Glutamatergic neuron (in vitro differentiated cells): ENCODE measurements at places on chromosomes 5 and 9.
A peak's percentile ranks its signal among the peaks of the same experiment; 100 is the strongest.

DNA sequence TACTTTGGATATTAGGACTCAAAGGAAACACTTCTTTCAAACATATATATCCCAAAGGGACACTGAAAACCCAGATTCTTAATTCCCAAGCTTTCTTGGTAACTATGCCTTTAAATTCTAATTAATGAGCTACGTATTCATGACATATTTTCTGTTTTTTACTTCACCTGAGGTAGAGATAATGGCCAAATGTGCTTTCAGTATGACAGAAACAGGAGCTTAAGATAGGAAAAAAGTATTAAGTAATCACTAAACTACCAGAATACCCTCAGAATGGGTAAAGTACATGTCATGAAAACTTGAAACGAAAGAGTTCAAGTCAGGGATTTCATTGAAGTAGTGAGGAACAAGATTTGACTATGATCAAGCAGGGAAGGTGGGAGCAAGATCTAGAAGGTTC lies 478.5 kb downstream of the AGTPBP1 start:
- H3K4me3 ChIP-seq, result no peak overlapping the region
- H3K27ac ChIP-seq, result no peak overlapping the region

GRCh38 chr5:343461-344401 lies 22.2 kb downstream of the AHRR start:
- no peak overlapping the region for H3K27ac ChIP-seq
- peaks cover 7% of the 10 kb centered on the region for H3K27me3 ChIP-seq
- H3K4me1 ChIP-seq, result peaks cover 4% of the 10 kb centered on the region
- peak; percentile 72 for DNase-seq
- peak overlapping the region; percentile 80 for H3K4me3 ChIP-seq

DNA sequence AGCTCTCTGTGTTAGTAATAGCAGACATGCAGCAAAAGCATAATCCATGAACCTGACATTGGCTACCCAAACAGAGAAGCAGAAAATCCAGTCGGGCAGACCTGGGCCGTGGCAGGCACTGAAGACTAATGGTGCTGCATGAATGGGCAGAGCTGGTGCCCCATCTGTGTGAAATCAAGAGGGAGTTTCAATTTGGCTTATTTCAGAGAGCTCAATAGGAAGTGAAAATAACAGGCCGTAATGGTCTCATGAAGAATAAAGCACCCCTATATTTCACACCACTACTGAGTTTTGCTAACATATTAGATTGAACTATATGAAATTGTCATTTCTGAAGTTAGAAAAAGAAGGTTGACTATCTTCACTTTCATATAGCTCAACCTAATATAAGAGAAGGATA lies 149.7 kb downstream of the ENC1 start:
- H3K4me1 ChIP-seq, result peaks cover 9% of the 10 kb centered on the region
- DNase-seq, result no peak
- no peak overlapping the region for H3K4me3 ChIP-seq
- peaks cover 9% of the 10 kb centered on the region for H3K36me3 ChIP-seq

GRCh38 chr9:89730715-89731114 lies 125.9 kb downstream of the GADD45G start:
- no peaks in the 10 kb centered on the region for H3K36me3 ChIP-seq
- H3K27me3 ChIP-seq, result peaks cover 2% of the 10 kb centered on the region
- H3K27ac ChIP-seq, result no peak overlapping the region

DNA sequence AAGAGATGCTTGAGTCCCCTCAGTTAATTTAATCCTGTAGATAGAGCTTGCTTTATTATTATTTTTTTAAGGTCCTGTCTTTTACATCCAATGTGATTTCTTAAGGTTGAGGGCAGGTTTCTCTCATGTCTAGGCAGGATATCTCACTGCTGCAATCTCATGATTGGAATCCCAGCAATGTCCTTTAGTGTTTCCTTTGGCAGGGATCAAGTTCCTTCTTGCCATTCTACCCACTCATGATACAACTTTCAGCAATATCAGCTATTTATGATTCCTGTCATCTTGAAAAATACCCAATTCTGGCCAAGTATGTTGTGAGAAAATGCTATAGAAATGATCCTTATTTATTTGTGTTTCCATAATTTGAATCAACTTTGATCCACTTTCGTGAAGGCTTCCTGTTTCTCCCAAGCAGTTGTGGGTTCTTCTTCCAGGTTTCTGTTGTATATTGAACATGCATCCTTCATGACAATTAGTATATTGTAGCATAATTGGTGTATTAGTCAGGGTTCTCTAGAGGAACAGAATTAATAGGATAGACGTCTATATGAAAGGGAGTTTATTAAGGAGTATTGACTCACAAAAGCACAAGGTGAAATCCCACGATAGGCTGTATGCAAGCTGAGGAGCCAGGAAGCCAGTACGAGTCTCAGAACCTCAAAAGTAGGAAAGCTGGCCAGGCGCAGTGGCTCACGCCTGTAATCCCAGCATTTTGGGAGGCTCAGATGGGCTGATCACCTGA lies 18.4 kb upstream of the VPS13A start:
- no peaks in the 10 kb centered on the region for H3K4me1 ChIP-seq
- H3K36me3 ChIP-seq, result no peaks in the 10 kb centered on the region
- H3K27me3 ChIP-seq, result no peaks in the 10 kb centered on the region
- H3K4me3 ChIP-seq, result no peak overlapping the region

DNA sequence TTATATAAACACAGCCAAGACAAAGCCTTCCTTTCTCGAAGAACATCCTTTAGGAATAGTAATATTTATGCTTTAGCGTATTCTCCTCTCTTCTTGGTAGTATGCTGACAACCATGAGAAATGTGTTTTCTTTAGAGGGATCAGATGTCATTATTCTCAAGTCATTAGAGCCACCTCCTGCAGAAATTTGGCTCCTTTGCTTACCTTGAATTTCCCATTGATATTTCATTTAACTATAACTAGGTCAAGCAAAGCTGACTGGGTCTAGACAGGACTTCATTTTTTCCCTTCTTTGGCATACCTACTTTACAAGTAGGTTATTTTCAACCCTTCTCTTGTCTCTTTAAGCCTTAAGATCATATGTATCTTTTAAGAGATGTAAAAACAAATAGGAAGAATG lies 50.3 kb downstream of the SPATA31D1 start:
- no peaks in the 10 kb centered on the region for H3K36me3 ChIP-seq
- H3K4me3 ChIP-seq, result no peak overlapping the region
- no peak for DNase-seq
- H3K27me3 ChIP-seq, result no peaks in the 10 kb centered on the region

DNA sequence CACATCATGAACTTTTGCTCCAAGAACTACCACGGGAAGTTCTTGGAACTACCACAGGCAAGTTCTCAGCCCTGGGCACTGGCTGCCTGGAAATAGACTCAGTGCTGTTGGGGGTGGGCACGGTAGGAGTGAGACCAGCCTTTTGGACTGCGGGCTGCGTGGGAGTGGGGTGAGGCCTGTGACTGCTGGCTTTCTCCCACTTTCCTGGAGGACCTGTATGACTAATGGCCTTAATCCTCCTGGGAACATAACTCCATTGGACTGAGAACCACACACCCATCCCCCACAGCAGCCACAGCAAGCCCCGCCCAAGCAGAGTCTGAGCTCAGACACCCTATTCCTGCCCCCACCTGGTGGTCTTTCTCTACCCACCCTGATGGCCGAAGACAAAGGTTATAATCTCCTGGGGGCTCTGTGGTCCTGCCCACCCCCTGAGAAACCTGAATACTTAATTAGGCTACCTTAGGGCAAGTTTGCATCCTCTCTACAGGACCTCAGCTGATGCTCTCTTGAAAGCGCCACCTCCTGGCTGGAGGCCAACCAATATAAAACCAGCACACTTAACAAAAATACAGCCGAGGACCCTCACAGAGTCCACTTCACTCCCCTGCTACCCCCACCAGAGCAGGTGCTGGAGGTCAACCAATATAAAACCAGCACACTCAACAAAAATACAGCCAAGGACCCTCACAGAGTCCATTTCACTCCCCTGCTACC lies 112.6 kb downstream of the CACNA1B start:
- H3K36me3 ChIP-seq, result peaks cover 78% of the 10 kb centered on the region
- DNase-seq, result no peak
- H3K27me3 ChIP-seq, result peaks cover 16% of the 10 kb centered on the region
- H3K4me3 ChIP-seq, result peak overlapping the region; percentile 5
- H3K4me1 ChIP-seq, result no peaks in the 10 kb centered on the region

GRCh38 chr5:125756456-125756855 lies 666.8 kb upstream of the GRAMD2B start:
- H3K27me3 ChIP-seq, result no peaks in the 10 kb centered on the region
- no peak overlapping the region for H3K27ac ChIP-seq
- H3K4me3 ChIP-seq, result no peak overlapping the region
- H3K4me1 ChIP-seq, result no peaks in the 10 kb centered on the region
- no peak for DNase-seq

DNA sequence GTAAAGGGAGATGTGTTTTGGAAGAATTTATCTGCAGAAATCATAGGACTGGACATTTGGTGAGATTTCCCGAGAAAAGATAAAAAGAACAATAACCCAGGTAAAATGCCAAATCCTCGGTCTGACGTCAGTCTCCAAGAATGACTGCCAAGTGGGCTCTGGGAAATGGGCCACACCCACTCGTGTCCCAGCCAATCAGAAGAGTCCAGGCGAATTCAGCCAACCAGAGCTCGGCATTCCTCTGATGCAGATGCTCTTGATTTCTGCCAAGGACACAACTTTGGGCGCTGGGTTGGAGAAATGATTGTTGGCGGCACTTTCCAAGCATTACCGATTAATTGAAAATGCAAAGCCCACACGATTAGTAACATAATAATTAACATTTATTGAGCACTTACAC lies 73.3 kb downstream of the FGF18 start:
- peak overlapping the region; percentile 68 for H3K27ac ChIP-seq
- peaks cover 10% of the 10 kb centered on the region for H3K27me3 ChIP-seq
- H3K4me3 ChIP-seq, result no peak overlapping the region
- no peaks in the 10 kb centered on the region for H3K36me3 ChIP-seq

- no peak overlapping the region for H3K4me3 ChIP-seq
- H3K4me1 ChIP-seq, result no peaks in the 10 kb centered on the region
- H3K36me3 ChIP-seq, result peaks cover 7% of the 10 kb centered on the region
- H3K27me3 ChIP-seq, result no peaks in the 10 kb centered on the region
- H3K27ac ChIP-seq, result no peak overlapping the region
- DNase-seq, result no peak
Observed at GRCh38 chr9:106312906-106313305, 550.1 kb upstream of the ZNF462 start.

- no peak for DNase-seq
- peaks cover 3% of the 10 kb centered on the region for H3K4me1 ChIP-seq
- no peak overlapping the region for H3K4me3 ChIP-seq
- H3K27ac ChIP-seq, result no peak overlapping the region
- H3K36me3 ChIP-seq, result no peaks in the 10 kb centered on the region
Observed at GRCh38 chr9:123232332-123232731, 36.1 kb downstream of the STRBP start.

DNA sequence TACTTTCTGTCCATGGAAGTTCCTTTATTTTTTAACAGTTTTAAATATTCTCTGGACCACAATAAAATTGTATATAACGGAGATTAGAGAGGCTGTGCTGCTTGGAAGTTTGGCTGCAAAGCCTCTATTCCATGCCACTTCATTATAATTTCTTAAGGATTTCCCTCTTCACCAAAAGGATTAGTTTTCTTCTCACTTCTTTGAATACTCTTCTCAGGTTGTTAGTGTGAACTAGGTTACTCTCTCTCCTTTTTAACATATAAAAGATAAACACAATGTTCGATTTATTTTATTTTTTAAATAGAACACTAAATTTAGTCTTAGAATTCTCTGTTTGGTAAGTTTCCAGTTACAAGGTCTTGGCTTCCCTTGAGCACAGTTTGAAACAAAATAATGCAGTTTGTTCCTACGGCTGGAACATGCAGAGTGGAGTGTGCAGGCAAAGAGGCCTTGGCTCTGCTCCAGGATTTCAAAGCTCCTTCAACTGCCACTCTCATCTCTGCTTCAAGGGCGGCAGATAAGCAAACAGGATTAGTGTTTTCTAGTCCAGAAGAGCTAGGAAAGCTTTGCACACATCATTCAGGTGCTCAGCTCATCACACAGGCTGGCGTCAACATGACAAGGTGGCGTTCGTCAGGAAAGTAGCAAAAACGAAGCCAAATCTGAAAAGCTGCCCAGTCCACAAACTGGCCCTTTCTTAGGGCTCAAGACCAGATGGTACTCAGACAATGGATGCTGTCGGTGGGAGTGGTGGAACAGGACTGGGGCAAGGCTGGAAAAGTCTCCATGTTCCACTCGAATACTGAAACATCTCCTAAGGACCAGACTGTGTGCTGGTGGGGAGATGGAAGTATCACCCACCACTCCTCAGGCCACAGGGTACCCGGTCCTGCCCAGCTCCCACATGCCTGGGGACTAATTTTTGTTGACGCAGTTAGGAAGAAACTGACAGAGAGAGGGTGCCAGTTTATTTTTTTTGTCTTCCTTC lies 286.6 kb downstream of the CRB2 start:
- peaks cover 4% of the 10 kb centered on the region for H3K36me3 ChIP-seq
- no peak overlapping the region for H3K4me3 ChIP-seq
- H3K27me3 ChIP-seq, result peaks cover 2% of the 10 kb centered on the region
- peaks cover 13% of the 10 kb centered on the region for H3K4me1 ChIP-seq
- no peak for DNase-seq
- no peak overlapping the region for H3K27ac ChIP-seq

GRCh38 chr5:91848453-91848852 lies 465.3 kb upstream of the ARRDC3 start:
- H3K36me3 ChIP-seq, result no peaks in the 10 kb centered on the region
- DNase-seq, result no peak
- no peak overlapping the region for H3K27ac ChIP-seq
- H3K27me3 ChIP-seq, result no peaks in the 10 kb centered on the region
- no peaks in the 10 kb centered on the region for H3K4me1 ChIP-seq

GRCh38 chr5:25025831-25026230 lies 381.1 kb upstream of the CDH10 start:
- H3K36me3 ChIP-seq, result no peaks in the 10 kb centered on the region
- no peak overlapping the region for H3K27ac ChIP-seq
- peaks cover 5% of the 10 kb centered on the region for H3K27me3 ChIP-seq
- peaks cover 13% of the 10 kb centered on the region for H3K4me1 ChIP-seq

GRCh38 chr5:170279459-170279817 lies 18.1 kb downstream of the LCP2 start:
- DNase-seq, result no peak
- H3K4me3 ChIP-seq, result no peak overlapping the region
- H3K27me3 ChIP-seq, result peaks cover 3% of the 10 kb centered on the region

GRCh38 chr5:1796371-1797102 lies 3.1 kb downstream of the MRPL36 start:
- no peak overlapping the region for H3K27ac ChIP-seq
- peaks cover 11% of the 10 kb centered on the region for H3K4me1 ChIP-seq
- H3K36me3 ChIP-seq, result no peaks in the 10 kb centered on the region
- peaks cover 5% of the 10 kb centered on the region for H3K27me3 ChIP-seq
- no peak for DNase-seq
- H3K4me3 ChIP-seq, result no peak overlapping the region

- H3K27me3 ChIP-seq, result no peaks in the 10 kb centered on the region
- H3K4me1 ChIP-seq, result no peaks in the 10 kb centered on the region
- H3K27ac ChIP-seq, result no peak overlapping the region
- no peak overlapping the region for H3K4me3 ChIP-seq
- no peaks in the 10 kb centered on the region for H3K36me3 ChIP-seq
Observed at GRCh38 chr5:130532786-130533185, 628.5 kb downstream of the CHSY3 start.

- no peaks in the 10 kb centered on the region for H3K4me1 ChIP-seq
- no peak overlapping the region for H3K27ac ChIP-seq
- H3K27me3 ChIP-seq, result no peaks in the 10 kb centered on the region
- H3K4me3 ChIP-seq, result no peak overlapping the region
- DNase-seq, result no peak
- no peaks in the 10 kb centered on the region for H3K36me3 ChIP-seq
Observed at GRCh38 chr5:165188556-165189175, 1683.2 kb downstream of the MAT2B start.
